ENCODE measurements at places on chromosomes 6 and 20.

DNA sequence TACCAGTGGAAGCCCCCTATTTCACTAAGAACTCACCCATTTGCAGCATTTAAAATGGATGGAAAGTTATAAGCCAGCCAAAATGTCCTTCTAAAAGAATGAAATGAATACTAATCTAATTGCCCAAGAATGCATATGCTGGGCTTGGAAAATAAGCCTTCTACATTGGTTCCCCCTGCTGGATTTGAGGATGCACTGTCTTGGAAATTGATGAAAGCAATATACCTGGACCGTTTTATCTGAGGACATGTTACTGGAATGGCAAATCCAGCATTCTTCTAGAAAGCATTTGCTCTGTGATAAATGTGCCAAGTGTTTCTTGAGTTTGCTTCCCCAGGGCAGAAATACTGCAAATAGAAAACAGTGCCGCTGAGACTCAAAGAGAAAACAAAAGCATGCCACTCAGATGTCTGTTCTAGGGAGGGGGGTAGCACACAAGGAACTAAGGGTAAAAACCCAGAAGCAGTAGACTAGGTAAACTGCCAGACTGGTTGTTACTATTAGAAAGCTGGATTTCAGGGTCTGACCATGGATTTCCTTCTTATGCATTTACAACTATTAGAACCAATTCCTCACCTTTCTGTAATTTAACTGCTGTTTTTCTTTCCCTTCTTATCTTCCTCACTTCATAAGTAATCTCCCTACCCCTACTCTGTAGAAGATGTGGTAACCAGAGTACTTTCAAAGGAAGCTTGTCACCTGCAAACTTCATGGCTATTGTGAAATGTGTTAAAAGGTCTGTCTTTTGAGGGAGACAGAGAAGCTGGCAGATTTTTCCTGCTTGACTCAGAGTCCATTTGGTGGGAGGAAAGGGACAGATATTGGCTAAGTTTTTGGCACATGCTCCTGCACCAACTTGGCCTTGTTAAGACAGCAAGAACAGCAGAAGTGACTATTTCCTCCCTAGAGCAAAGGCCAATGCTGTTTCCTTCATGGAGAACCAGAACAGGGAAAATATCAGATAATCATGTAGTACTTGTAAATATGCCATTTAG, 642.6 kb downstream of the KIF16B start:
- no peak for DNase-seq

DNA sequence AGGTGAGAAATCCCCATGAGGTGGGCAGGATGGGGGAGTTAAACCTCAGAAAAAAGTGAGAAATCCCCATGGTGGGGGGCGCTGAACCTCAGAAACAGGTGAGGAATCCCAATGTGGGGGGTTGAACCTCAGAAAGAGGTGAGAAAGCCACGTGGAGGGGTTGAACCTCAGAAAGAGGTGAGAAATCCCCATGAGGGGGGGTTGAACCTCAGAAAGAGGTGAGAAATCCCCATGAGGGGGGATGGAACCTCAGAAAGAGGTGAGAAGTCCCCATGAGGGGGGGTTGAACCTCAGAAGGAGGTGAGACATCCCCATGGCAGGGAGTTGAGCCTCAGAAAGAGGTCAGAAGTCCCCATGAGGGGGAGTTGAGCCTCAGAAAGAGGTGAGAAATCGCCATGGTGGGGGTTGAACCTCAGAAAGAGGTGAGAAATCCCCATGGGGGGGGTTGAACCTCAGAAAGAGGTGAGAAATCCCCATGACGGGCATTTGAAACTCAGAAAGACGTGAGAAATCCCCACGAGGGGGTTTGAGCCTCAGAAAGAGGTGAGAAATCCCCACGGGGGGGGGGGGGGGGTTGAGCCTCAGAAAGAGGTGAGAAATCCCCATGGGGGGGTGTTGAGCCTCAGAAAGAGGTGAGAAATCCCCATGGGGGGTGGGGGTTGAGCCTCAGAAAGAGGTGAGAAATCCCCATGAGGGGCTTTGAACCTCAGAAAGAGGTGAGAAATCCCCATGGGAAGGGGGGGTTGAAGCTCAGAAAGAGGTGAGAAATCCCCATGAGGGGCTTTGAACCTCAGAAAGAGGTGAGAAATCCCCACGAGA, 14.3 kb upstream of the GOPC start:
- no peak for DNase-seq

- DNase-seq, result no peak
Measured at GRCh38 chr20:251354-251753, 6.2 kb upstream of the DEFB132 start.

DNA sequence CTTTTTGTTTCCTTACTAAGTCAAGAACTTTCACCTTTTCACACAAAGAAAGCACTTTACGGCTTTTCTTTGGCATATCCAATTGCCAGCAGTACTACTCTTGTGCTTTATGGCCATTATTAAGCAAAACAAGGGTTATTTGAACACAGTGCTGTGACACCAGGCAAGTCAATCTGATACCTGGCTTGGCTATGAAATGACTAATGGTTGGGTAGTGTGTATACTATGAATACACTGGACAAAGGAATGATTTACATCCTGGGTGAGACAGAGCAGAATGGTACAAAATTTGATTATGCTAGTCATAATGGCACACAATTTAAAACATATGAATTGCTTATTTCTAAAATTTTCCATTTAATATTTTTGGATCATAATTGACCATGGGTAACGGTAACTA, 22.1 kb upstream of the ADGRF1 start:
- no peak for DNase-seq

DNA sequence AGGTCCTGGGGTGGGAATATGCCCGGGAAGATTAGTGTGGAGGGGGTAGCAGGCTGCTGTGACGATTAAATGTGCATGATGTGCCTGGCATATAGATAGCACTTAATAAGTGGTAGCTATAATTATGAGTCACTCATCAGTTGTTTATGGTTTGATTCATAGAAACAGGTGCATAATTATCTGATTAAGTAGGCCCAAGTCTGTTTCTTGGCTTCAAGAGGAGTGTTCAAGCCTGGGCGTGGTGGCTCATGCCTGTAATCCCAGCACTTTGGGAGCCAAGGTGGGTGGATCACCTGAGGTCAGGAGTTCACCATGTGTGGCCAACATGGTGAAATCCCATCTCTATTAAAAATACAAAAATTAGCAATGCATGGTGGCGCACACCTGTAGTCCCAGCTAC, 74.9 kb downstream of the QRSL1 start:
- DNase-seq, result no peak

DNA sequence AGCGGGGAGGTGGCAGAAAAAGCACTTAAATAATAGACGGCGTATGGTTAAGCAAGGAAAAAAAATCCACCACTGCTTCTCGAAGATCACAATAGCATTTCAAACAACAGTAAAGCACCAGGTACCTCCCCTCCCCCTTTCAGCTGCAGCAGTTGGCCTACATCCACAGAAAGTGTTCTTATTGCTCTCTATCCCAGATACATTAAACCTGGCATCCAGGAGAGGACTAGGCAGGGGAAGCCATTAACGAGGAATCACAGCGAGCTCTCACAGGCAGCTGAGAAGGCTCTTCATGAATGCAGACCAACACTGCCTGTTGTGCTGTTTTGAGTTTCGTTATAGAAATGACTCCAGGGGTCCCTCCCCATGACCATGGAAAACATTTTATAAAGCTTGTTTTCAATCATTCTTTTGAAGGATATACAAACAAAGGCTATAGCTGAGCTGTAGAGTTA, 11.8 kb downstream of the FYN start:
- no peak for DNase-seq

- no peak for DNase-seq
Measured at GRCh38 chr20:44073011-44073674, 113.8 kb downstream of the JPH2 start.

DNA sequence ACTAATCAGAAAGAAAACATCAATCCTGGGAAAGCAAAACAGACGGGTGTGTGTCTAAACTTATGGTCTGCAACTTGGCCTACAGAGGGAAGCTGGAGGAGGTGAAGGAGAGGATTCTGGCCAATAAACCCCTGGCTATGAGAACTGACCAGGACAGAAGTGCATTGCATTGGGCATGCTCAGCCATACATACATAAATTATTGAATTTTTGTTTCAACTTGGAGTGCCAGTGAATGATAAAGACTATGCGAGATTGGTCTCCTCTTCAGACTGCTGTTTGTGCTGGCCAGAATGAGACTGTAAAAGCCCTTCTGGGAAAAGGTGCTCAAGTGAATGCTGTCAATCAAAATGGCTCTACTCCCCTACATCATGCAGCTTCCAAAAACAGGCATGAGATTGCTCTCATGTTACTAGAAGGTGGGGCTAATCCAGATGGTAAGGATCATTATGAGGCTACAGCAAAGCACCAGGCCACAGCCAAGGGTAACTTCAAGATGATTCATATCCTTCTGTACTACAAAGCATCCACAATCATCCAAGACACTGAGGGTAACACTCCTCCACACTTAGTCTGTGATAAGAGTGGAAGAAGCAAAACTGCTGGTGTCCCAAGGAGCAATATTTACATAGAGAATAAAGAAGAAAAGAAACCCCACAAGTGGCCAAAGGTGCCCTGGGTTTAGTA, 17.4 kb downstream of the ADNP start:
- DNase-seq, result no peak

- DNase-seq, result no peak
Measured at GRCh38 chr6:153130515-153131036, 506 bp downstream of the RGS17 start.

GRCh38 chr6:166781331-166781730, 154.3 kb upstream of the RPS6KA2 start:
- no peak for DNase-seq

- no peak for DNase-seq
Measured at GRCh38 chr20:62876902-62877816, 15.5 kb upstream of the TCFL5 start.

DNA sequence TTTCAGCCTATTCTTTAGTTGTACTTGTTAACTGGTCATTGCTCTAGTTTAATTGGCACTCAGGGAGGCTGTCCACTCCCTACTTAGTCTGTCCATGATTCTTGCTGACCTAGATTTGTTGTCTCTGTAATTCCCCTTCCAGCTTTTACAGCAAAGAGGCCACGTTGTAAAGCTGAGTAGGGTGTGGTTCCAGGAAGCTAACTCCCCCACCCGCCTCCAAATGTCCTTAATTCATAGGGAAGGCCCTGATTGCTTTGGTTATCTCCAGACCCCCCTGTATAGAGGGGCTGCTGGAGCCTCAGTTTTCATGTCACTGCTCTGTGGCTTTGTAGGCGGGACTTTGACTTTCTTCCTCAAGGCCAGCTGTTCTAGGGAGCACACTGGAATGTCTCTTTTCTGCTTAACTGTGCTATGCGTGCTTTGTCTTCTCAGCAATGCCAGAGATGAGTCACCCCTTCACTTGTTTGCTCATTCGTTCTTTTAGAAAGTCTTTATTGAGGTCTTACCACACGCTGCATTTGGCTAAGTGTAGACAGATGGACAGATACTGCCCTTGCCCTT, 175.1 kb upstream of the JAG1 start:
- no peak for DNase-seq

DNA sequence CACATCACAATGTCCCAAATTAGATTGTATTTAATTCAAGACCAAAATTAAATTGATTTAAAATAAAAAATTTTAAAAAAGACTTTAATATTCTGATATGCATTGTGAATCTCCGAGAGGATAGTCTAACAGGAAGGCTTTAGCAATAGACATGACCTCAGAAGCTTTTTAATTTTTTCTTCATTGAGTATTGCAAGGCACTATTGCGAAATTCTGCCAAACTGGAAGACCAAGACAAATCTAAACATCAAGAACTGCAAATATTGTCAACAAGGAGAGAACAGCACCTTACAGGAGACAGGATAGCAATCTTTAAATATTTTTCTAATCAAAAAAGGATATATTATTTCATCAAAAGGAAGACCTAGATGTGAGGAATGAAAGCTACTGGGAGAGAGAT, 56.9 kb downstream of the BMP5 start:
- DNase-seq, result no peak

DNA sequence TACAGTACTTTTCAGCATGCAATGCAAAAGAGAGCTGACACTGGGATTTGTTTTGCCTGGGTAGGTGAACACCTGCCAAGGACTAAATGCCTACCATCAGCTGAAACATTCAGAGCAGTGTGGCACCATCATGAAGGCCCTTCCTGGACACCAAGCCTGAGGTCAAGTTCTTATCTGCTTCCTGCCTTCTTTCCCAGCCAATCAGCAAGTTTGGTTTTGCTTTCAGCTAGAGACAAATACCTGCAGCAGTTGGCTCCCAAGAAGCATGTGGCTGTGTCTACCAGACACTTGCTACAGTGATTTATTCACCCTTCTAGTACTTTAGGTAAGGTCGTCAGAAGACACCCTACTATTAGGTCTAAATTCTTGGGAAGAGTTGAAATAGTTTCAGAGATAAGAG, 112.8 kb downstream of the TBX18 start:
- DNase-seq, result no peak

GRCh38 chr6:142353690-142354089, 51.9 kb downstream of the ADGRG6 start:
- DNase-seq, result no peak

DNA sequence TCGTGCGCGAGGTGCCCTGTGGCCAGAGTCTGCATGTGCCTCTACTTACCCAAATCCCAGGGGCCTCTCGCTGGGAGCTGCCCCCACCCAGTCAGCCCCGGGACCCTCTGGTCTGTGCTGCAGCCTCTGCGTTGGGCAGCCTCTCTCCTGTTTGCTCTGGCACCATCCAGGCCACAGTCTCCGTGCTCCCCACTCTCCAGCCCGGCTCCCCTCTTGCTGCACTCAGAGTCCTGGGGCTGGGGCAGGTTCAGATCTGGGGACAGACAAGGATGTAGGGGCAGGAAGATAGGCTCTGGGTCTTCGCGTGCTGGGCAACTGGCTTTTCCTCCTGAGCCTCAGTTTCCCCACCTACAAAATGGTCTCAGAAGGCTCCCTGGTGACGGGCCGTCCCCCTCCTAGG, 70.8 kb upstream of the GATA5 start:
- DNase-seq, result no peak

DNA sequence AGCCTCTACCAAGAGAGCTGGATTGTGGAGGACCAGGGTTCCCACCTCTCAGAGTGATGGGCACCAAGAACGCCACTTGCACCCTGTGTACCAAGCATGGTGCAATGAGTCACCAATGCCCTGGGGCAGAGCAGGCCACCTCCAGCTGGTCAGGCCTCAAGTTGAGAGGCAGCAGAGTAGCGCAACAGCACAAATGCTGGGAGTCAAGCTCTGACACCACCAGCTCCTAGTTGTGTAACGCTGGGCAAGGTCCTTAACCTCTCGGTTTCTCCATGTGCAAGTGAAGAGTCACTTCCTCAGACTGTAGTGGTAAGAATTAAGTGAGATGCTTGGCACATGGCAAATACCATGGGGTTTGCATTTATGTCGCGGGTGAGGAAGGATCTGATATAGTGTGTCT, 25.6 kb downstream of the GFOD1 start:
- no peak for DNase-seq

DNA sequence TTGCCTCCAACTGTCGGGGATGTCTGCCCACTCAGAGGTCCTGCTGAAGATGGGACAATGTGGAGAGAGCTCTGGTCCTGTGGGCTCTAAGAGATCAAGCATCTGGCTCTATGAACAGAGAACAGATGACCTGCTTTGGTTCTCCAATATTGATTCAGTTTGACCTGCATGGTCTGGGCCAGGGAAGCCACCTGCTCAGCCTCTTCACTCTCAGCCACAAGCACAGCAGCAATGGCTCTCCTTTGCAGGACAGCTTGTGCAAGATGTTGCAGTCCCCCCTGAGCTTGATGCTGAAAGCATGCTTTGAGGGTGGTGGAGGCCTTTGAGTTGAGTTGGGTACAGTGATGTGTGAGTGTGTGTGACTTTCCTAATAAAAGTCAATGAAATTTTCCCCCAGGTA, 18.6 kb upstream of the MCM3 start:
- DNase-seq, result no peak

- no peak for DNase-seq
Measured at GRCh38 chr6:75143191-75143590, 62.7 kb downstream of the COL12A1 start.
